Right lung (tissue), 10 donors: ENCODE measurements at places on chromosomes 3 and 15. TPM values are rescaled to one million over a fixed set of nuclear protein-coding genes. Genes with fewer than 3 reads are reported as not detected.
A peak's percentile ranks its signal among the peaks of the same experiment; 100 is the strongest.

DNA sequence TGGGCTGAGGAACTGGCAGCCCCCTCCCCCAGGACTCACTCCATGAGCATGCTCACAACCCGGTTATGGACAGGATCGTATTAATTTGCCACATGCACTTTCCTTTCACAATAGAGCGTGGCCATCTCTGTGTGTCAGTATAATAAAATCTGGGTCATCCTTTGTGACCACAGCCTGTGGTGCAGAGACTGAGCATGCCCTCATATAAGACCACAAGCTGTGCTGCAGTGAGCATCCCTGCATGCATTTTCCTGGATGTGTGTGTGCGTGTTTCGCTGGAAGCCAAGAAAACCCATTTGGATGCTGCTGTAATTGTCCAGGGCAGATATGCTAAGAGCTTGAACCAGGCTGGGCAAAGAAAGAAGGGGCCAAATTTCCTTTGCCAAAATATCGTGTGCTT lies 39.7 kb downstream of the CYP11A1 start:
- DNase-seq = no peak

DNA sequence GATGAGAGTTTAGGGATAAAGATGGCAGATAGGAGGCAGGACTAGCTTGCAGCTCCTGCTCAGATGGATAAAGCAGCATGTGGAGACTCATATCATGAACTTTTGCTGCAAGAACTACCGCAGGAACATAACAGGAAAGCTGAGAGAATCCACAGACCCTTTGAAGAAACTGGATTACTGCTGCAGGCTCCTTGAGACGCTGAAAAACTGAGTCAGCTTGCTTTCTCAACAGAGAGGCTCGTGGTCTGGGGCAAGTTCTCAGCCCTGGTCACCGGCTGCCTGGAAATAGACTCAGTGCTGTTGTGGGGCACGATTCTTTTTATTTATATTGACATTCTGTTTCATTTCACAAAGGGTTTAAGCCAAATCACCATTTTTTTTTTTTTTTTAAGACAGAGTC lies 28.8 kb upstream of the TRIM59 start:
- no peak for DNase-seq

The KBTBD12 gene
- polyA plus RNA-seq = 1.7 TPM

GRCh38 chr3:112976001-112976400 lies 1.1 kb upstream of the CD200R1 start:
- DNase-seq = no peak

GRCh38 chr3:165839296-165840076 lies 2.3 kb upstream of the BCHE start:
- DNase-seq = peak; percentile 30

DNA sequence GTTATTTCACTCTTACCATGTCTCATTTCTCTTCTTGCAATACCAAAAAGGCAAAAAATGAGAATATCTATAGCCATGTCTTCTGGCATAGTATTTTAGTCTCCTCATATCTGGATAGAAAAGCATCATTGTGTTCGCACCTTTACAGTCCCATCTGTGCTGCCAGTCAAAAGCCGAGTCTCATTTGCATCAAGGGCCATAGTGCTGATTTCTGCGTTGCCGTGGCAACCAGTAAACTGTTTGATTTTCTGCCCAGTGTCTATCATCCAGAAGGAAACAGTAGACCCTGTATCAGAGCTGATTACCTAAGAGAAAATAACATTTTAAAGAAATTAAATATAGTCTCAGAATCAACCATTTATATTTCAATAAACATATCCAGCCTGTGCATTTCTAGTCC lies 86.1 kb upstream of the SERPINI2 start:
- no peak for DNase-seq

The SLC6A6 gene
- polyA plus RNA-seq = 22.0 TPM

DNA sequence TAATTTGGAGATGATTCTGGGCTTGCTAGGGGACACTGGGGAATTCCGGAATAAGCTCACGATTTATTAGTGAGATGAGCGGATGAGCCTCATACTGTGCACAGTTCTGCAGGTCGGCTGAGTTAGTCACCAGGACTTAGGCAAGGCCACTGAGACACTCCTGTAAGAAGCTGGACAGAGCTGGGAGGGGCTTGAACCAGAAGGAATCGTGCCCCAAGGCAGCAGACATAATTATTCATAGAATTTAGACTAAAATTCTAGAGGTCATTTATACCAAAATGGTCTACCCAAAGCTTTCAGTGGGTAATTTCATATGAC lies 121.4 kb downstream of the VGLL4 start:
- no peak for DNase-seq

GRCh38 chr3:152785051-152785450 lies 49.9 kb upstream of the P2RY1 start:
- DNase-seq = no peak

The TMEM158 gene
- polyA plus RNA-seq = 3.4 TPM

DNA sequence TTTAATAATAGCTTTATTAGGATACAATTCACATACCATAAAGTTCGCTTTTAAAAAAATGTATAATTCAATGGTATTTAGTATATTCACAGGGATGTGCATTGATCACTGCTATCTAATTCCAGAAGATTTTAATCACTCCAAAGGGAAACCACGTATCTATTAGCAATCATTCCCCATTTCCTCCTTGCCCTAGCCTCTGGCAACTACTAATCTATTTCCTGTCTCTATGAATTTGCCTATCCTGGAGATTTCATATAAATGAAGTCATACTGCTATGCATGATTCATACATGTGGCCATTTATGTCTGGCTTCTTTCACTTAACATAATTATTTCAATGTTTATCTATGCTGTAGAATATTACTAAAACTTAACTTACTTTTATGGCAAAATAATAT lies 32.0 kb upstream of the CASR start:
- no peak for DNase-seq

GRCh38 chr3:105788593-105788992 lies 80.2 kb downstream of the CBLB start:
- no peak for DNase-seq

The TUSC7 gene
- polyA plus RNA-seq = not detected

GRCh38 chr3:63228087-63228486 lies 50.0 kb upstream of the SYNPR start:
- no peak for DNase-seq

- DNase-seq = no peak
Observed at GRCh38 chr15:84749111-84749991, 959 bp downstream of the ZNF592 start.

The MOBP gene
- 0.24 TPM for polyA plus RNA-seq

DNA sequence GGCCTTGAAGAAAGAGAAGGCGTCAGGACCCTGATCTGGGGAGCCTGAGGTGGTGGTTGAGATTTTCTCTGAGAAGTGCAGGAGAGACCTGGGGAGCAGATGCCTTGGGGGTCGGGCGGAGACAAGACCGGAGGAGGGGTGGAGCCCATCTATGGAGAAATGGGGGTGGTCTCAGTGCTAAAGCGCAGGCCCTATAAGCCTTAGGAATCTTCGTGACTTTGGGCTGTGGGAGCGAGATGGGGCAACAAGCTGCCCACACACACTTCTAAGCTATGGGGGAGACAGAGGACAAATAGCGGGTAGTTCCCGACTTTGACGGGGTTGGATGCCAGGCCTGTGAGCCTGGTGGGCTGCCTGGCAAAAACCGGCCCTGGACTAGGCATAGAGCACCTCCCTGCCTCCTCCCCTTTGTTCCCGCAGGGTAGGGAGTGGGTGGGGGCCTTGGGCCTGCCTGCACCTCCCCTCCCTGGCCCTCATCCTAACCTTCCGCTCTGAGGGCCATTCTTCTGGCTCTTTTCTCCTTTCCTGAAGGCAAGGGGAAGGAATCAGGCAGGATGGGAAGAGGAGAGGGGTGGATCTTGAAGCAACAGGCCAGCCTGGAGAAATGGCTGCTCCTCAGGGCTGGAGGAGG lies 880 bp downstream of the NISCH start:
- DNase-seq = peak; percentile 40

GRCh38 chr3:80734483-80734882 lies 966.7 kb upstream of the ROBO1 start:
- DNase-seq = no peak

DNA sequence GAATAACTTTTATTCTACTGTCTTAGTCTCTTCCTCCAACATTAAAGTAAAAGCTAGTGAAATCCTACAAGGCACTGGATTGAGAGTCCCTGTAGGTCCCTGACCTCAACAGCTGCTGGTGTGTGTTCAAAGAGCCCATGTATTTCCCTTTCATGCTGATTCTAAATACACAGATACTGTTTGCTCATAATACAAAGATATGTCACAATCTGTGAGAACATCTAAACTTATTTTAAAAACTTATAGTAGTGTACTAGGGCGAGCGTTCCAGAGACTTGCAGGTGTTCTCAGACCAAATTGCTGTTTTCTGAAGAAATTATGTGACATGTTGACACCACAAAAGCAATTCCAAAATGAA lies 145.9 kb upstream of the LIPC start:
- no peak for DNase-seq

DNA sequence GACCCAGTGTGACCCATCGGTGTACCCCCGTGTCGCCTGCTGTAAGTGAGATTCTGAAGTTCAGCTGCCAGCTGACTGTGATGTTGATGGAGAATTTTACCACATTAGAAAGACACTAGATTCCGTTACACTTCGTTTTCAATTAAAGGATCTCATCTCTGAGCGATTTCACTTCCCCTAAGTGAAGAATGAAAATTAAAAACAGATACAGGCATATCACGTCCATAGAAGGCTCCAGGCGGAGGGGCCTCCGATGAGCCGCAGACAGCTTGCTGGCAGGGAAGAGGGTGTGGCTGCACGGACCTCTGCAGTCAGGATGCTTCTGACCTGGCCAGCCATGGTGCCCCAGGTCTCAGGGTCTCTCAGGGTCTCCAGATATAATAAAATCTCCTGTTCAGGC lies 6.6 kb upstream of the CPN2 start:
- DNase-seq = no peak

GRCh38 chr15:82017656-82018055 lies 28.2 kb downstream of the MEX3B start:
- no peak for DNase-seq

The LRRC3B gene
- polyA plus RNA-seq = 5.9 TPM

The OXSR1 gene
- polyA plus RNA-seq = 44.9 TPM

GRCh38 chr15:53404930-53405493 lies 354.5 kb downstream of the WDR72 start:
- no peak for DNase-seq

GRCh38 chr3:175018946-175019727 lies 160.0 kb downstream of the NAALADL2 start:
- DNase-seq = no peak

DNA sequence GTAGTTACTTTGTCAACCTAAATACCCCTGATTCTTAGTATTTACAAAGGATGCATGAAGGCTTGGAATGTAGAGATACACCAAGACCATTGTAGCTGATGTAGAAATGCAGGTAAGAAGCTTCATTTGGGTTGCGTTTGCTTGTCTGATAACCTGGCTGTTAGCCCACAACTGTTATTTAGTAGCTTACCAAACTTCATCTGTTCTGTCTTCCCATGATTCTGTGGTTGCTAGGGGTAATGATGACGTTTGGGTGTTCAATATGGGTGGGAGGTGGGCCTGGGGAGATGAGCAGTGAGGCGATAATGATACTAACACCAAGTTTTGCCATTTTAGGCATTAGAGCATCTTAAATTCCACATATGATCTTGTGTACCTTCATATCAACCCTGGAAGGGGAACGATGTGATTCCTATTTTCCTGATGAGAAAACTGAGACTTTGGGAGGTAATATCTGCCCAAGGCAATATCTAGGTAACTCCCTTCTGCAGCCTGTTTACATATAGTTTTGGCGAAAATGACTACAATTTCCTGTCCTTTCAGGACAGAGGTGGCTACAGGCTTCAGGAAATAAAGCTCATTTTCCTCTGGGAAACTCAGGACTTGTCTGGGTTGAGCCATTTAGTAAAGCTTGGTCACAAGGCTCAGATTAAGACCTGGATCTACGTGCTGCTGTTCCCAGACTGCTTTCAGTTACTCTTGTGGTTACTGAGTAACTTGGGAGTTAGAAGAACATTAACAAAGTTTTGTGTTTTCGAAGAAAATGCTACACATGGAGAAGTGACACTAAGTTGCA lies 26.8 kb downstream of the FNDC3B start:
- DNase-seq = peak; percentile 28

The TMCO5A gene
- not detected for polyA plus RNA-seq

GRCh38 chr15:70504299-70504951 lies 258.9 kb downstream of the UACA start:
- no peak for DNase-seq

The UACA gene
- 131 TPM for polyA plus RNA-seq

The MED12L gene
- polyA plus RNA-seq = 0.73 TPM

GRCh38 chr15:71508081-71508682 lies 302.2 kb upstream of the NR2E3 start:
- no peak for DNase-seq

DNA sequence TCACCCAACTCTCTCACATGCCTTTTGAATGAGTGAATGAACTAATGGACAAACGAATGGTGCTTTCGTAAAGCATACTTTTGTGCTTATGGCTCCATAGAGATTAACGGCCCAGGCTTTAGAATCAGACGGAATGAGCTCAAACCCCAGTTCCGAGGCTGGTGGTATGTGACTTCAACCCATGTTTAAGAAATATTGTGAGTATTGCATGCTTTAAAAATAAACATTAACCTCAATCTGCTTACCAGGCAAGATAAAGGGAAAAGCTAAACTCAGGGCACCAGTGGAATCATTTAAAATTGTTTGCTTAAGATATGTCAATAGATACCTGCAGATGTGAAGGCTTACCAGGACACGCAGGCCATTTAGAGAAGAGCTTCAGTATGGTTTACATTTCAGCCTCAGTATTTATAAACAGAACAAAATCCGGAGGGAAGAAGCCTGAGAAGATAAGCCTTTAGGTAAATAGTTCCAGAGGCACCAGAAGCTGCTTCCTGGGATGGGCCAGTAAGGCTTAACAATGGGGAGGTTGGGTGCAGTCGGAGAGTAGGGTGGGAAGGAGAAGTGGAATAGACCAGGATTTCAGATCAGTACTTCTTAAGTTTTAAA lies 186.4 kb downstream of the ADAMTS9 start:
- DNase-seq = no peak

The ALDH1L1 gene
- 1.1 TPM for polyA plus RNA-seq

DNA sequence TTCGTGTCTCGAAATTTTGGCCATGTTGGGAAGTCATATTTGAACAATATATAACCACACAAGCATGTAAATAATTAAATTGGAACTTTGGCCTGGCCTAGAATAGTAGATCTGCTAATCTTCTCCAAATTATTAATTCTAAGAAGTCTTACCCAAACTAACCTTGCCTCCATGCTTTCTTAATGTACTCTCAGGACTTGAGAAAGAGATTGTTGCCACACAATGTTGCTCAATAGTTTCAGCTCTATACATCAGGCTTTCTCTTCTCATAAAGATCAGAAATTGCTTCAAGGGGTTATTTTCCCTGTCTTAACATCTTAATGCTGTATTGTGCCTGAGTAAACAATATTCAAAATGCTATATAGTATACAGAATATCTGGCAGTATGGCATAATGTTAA lies 202.7 kb upstream of the LRIG1 start:
- no peak for DNase-seq

GRCh38 chr3:184582646-184583577 lies 21.3 kb downstream of the EPHB3 start:
- no peak for DNase-seq

The BRK1 gene
- polyA plus RNA-seq = 192 TPM

- DNase-seq = no peak
Observed at GRCh38 chr3:132421832-132422231, 4.5 kb downstream of the DNAJC13 start.

The CMTM7 gene
- polyA plus RNA-seq = 73.0 TPM
